ENCODE measurements at places on chromosomes 12 and 14. TPM values are rescaled to one million over a fixed set of nuclear protein-coding genes. Genes with fewer than 3 reads are reported as not detected.

Gene SLC25A47
- total RNA-seq = not detected

DNA sequence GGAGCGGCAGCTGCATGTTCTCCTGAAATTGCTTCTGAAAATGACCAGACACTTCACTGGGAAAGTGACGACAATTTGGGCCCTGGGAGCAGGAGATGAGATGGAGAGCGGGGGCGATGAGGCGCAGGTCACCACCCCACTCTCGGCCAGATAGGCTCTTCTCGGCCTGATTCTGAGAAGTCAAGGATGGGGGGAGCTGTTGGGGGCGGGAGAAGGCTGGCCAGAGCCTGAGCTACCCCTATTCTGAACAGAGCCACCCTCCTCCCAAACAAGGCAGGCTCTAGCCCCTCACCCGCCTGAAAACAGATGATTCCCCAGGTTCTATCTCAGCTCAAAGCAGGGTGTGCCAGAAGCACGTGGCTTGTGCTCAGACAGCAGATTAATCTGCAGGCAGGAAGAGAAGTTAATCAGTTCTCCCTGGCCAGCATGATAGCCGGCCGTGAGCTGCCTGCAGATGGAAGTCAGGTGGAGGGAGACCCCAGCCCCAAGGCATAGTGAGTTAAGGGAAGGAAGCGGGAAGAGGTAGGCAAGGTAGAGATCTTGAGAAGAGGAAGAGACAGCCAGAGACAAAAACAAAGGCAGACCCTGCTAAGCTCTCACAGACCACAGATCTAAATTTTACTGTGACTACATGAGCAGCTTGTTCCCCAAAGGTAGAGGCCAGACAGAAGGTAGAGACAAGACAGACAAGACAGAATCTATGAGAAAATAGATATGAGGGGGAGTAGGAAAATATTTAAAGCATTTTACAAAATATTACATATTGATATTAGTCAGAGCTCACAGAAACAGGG is 10.9 kb upstream of the TAC3 start:
- no peak overlapping the region for H3K4me3 ChIP-seq
- no peak overlapping the region for H3K27ac ChIP-seq
- no peaks in the 10 kb centered on the region for H3K36me3 ChIP-seq
- no peak for DNase-seq

- no peak overlapping the region for H3K27ac ChIP-seq
- no peak for DNase-seq
- H3K4me3 ChIP-seq = no peak overlapping the region
- no peaks in the 10 kb centered on the region for H3K27me3 ChIP-seq
- peaks cover 16% of the 10 kb centered on the region for H3K4me1 ChIP-seq
These were observed 155.0 kb downstream of the GCH1 start for GRCh38 chr14:54747616-54748015.

Gene C12orf60
- 1.4 TPM for total RNA-seq

GRCh38 chr12:93134175-93134890 is 205.2 kb upstream of the EEA1 start:
- H3K4me3 ChIP-seq = no peak overlapping the region
- DNase-seq = no peak
- no peaks in the 10 kb centered on the region for H3K36me3 ChIP-seq
- H3K4me1 ChIP-seq = peaks cover 7% of the 10 kb centered on the region
- no peak overlapping the region for H3K27ac ChIP-seq

- no peaks in the 10 kb centered on the region for H3K4me1 ChIP-seq
- H3K4me3 ChIP-seq = no peak overlapping the region
- no peaks in the 10 kb centered on the region for H3K36me3 ChIP-seq
- H3K27ac ChIP-seq = no peak overlapping the region
These were observed 1312.7 kb upstream of the USP15 start for GRCh38 chr12:60947533-60947932.

- peak; percentile 34 for DNase-seq
- H3K27me3 ChIP-seq = no peaks in the 10 kb centered on the region
- H3K27ac ChIP-seq = peak overlapping the region; percentile 17
- H3K36me3 ChIP-seq = no peaks in the 10 kb centered on the region
- no peaks in the 10 kb centered on the region for H3K4me1 ChIP-seq
These were observed 227.7 kb upstream of the NPAS3 start for GRCh38 chr14:32710731-32711680.

DNA sequence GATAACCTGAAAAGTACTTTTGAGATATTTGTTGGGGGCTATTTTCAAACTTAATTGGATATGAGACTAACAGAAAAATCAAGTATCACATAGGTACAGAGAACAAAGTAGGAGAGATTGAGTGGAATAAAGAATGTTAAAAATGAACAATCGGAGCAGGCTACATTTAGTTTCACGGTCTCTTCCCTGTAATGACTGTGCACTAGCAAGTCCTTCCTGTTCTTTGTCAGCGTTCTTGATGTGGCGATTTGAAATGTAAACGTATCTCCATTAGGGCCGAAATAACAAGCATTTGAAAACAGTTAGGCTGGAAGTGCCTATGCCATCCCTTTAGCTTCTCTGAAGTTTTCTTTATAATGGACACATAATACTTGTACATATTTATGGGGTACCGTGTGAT is 31.0 kb downstream of the SLC25A29 start:
- H3K27ac ChIP-seq = no peak overlapping the region
- DNase-seq = no peak
- no peaks in the 10 kb centered on the region for H3K4me1 ChIP-seq
- H3K4me3 ChIP-seq = no peak overlapping the region
- H3K27me3 ChIP-seq = no peaks in the 10 kb centered on the region
- H3K36me3 ChIP-seq = peaks cover 48% of the 10 kb centered on the region

GRCh38 chr12:72189266-72189665 is 82.9 kb upstream of the TRHDE start:
- no peak for DNase-seq
- no peaks in the 10 kb centered on the region for H3K27me3 ChIP-seq
- H3K4me1 ChIP-seq = no peaks in the 10 kb centered on the region
- no peaks in the 10 kb centered on the region for H3K36me3 ChIP-seq

Gene IAPP
- 0.14 TPM for total RNA-seq

- DNase-seq = peak; percentile 39
- no peaks in the 10 kb centered on the region for H3K4me1 ChIP-seq
- H3K4me3 ChIP-seq = no peak overlapping the region
- H3K27me3 ChIP-seq = no peaks in the 10 kb centered on the region
These were observed 204.7 kb downstream of the EPS8 start for GRCh38 chr12:15584366-15585041.

DNA sequence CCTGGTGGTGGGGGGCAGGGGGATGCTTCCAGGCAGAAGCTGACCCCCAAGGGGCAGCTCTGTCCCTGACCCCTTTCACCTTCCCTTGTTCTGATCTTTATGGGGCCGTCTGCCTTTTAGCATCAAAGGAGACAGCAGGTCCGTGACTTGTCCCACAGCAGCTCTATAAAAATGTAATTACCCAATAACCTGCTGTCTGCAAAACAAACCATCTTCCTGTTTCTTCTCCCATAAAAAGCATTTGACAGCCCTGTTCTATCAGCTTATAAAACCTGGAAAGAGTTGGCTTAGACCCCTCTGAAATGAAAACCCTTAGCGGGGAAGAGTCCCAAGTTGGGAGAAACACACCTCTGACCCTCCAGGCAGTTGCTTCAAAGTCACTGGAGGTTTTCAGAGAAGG is 416.9 kb downstream of the MED13L start:
- no peaks in the 10 kb centered on the region for H3K36me3 ChIP-seq
- no peak overlapping the region for H3K27ac ChIP-seq
- no peak for DNase-seq
- H3K4me3 ChIP-seq = no peak overlapping the region

Gene TTC9
- total RNA-seq = 1.8 TPM

DNA sequence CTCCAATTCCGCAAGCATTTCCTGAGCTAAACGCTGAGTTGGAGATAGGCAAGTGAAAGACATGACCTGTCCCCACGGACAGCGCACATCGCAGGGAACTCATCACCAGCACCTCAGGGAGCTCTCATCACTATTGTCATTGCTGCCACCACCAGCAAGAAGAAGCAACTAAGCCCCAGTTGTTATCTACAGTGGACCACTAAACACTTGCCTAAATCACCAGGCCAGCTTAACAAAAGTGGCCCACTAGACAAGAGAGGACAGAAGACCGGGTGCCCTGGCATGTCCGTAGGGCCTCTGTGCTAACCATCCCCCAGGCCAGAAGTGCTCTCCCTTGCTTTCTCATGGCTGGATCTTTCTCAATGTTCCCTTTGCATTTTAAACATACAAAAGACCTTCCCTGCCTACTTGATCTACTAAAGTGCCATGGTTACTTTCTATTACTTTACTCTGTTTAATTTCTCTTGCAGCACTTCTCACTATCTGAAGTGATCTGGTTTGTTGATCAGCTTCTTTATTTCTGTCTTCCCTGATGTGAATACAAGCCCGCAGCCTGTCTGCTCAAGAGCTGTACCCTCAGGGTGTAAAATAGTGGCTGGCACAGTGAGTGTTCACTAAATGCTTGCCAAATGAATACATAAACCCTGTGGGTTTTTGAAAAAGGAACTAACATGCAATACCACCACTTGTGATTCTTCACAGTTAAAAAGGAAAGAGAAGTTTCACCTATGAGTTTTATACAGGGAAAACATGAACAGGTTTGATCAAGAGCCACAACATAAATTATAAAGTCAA is 60.9 kb upstream of the RFLNA start:
- no peak overlapping the region for H3K4me3 ChIP-seq
- no peaks in the 10 kb centered on the region for H3K36me3 ChIP-seq
- no peaks in the 10 kb centered on the region for H3K27me3 ChIP-seq
- peaks cover 7% of the 10 kb centered on the region for H3K4me1 ChIP-seq

DNA sequence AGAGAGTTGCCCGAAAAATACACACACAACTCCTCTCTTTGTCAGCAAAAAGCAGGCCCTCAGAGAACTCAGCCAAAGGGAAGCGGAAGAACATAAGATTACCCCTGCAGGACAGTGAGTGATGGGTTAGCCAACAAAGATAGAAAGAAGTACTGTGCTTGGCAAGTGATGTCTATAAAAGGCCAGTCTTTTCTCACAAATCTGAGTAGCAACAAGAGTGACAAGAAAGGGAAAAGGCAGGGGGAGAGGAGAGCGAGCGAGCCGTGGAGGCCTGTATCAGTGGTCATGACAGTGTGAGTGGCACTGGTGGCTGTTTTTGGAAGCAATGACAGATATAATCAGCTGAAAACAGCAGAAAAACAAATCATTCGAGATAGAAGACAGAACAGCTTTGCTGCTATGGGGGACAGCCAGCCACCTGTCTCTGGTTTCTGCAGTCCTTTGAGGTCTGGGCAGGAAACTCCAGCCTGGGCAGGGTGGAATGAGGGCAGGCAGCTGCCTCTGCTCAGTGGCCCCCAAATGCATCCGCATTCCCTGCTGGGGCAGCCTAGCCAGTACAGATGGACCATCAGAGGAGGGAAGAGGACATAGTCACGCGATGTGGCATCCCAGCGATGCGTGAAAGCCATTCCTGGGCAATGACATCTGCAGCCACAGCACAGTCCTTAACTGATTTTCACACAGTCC is 74.7 kb downstream of the TRIM9 start:
- no peaks in the 10 kb centered on the region for H3K27me3 ChIP-seq
- H3K4me1 ChIP-seq = peaks cover 7% of the 10 kb centered on the region
- peak; percentile 13 for DNase-seq
- no peak overlapping the region for H3K4me3 ChIP-seq
- no peaks in the 10 kb centered on the region for H3K36me3 ChIP-seq

Gene CAPZA3
- total RNA-seq = not detected

Gene MMP19
- 4.5 TPM for total RNA-seq
